SIG-M5 (cell line): ENCODE measurements at places on chromosomes 4 and X.

DNA sequence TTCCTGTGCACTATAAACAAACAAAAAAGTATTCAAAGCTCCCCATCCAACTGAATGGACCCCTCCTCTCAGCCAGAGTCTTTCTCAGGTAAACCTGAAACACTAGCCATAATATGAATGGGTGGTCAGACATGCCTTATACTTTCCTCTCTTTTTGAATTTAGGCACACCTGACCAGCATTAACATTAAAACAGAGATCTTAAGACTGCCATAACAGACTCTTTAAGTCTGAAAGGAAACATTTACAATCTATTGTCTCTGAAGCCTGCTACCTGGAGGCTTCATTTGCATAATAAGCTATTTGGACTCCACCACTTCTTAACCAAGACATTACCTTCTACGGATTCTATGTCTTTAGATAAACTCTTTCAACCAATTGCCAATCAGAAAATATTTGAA is 56.9 kb upstream of the SPIN4 start:
- no peak for DNase-seq

- DNase-seq: no peak
These were observed 41.3 kb downstream of the DOCK11 start for GRCh38 chrX:118536687-118537461.

DNA sequence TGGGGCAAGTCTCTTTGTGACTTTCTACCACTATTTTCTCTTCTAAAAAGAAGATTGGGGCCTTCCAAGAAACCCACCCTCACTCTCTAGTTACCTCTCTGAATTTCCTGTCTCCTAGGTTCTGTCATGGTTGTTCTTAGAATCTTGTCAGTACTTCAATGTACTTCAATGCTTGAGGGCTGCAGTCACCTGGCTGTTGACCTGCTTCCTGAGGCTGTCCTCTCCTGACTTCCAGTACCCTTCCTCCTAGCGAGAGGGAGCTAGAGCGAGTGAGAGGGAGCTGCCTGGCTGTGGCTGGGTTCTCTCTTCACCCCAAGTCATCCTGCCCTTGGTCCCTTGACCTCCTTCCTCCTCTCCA is 17.7 kb downstream of the CD99L2 start:
- DNase-seq: no peak

GRCh38 chr4:184457535-184458249 is 16.7 kb downstream of the IRF2 start:
- no peak for DNase-seq

- no peak for DNase-seq
These were observed 691 bp upstream of the EREG start for GRCh38 chr4:74364256-74364651.

DNA sequence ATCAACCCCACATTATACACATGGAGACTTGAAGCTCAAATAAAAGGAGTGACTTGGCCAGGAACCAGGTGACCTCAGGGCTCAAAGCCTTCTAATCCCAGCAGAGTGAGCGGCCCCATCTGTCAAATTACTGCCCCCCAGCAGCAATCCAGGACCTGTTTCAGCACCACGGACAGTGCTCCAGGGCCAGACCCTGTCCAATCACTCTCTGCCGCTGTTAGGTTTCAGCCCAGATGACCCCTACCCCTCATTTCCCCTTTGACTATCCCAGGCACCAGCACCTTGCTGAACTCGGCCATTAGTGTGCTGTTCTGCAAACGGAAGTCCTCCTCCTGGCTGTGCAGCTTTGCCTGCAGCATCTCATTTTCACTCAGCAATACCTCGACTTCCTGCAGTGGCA is 5.1 kb downstream of the GRIPAP1 start:
- no peak for DNase-seq

DNA sequence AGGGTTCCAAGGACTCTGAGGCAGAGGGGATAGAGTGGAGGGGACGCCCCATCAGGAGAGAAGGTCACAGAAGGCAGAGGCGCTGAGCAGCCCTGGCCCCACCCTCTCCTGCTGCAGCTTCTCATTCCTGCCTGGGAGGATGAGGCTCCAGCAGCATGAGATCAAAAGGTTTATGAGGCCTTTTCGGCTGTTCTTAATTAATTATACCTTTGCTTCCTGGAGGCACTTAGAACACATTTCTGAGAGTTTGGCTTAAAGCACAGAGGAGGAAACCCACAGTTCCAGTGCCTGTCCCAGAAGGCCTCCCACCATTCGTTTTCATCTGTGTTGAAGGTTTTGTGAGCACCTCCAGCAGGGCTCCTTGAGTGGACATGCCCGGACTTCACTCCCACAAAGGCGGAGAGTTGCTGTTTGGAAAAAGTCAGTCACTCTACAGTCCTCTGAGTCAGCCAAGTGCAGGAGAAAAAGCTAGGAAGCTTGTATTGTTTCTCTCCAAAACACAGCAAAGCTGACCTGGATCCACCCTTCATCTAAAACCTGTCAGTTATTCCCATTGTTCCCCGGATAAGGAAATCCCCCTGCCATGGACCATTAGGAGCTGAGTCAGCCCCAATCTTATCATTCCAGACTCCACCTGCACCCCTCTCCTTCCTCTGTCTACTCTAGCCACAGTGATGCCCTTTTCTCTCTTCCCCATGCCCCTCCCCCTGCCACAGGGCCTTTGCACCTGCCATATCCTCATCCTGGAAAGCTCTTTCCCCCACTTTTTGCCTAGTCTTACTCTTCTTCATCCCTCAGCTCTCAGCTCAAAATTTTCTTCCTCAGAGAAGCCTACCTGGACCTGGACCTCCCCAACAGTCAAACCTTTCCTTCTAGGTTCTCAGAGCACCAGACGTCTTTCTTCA is 276.8 kb downstream of the FBXW7 start:
- no peak for DNase-seq
